ENCODE measurements at places on chromosomes 11 and 22. TPM values are rescaled to one million over a fixed set of nuclear protein-coding genes. Genes with fewer than 3 reads are reported as not detected.

The GLYAT gene
- not detected for total RNA-seq

The CHEK1 gene
- 42.2 TPM for total RNA-seq

The LMF2 gene
- 43.1 TPM for total RNA-seq

The CNTF gene
- total RNA-seq: 2.9 TPM

The OR56A1 gene
- not detected for total RNA-seq

The CHST1 gene
- total RNA-seq: 90.7 TPM

The RIMBP3C gene
- 0.19 TPM for total RNA-seq

The MFNG gene
- 170 TPM for total RNA-seq

The NTM gene
- 0.29 TPM for total RNA-seq

The H19 gene
- 28.1 TPM for total RNA-seq

The P2RX6 gene
- total RNA-seq: under 0.01 TPM

The ASPHD2 gene
- total RNA-seq: 4.2 TPM

The GAL3ST3 gene
- total RNA-seq: 0.65 TPM

The MOV10L1 gene
- 46.7 TPM for total RNA-seq

The TMEM151A gene
- total RNA-seq: not detected

The SLC35E4 gene
- 22.6 TPM for total RNA-seq

The CHRM4 gene
- total RNA-seq: not detected

The IMMP1L gene
- total RNA-seq: 9.8 TPM

The UPK3A gene
- total RNA-seq: not detected

The PKP3 gene
- 0.86 TPM for total RNA-seq

The TPST2 gene
- 63.7 TPM for total RNA-seq

The NEFH gene
- total RNA-seq: 0.86 TPM

The CD248 gene
- total RNA-seq: 0.19 TPM

The HTR3B gene
- not detected for total RNA-seq

The DLG2 gene
- total RNA-seq: 0.65 TPM

The TSSK2 gene
- total RNA-seq: not detected

The TRIM6 gene
- total RNA-seq: 2.1 TPM

The KBTBD4 gene
- 27.4 TPM for total RNA-seq

The SNAP29 gene
- 9.7 TPM for total RNA-seq

The LARGE1 gene
- total RNA-seq: 4.6 TPM

The DBX1 gene
- not detected for total RNA-seq

The APOL5 gene
- not detected for total RNA-seq

The SART1 gene
- total RNA-seq: 33.6 TPM

The MAJIN gene
- not detected for total RNA-seq

The MS4A8 gene
- total RNA-seq: not detected

The MS4A18 gene
- not detected for total RNA-seq

The CLCF1 gene
- total RNA-seq: 4.6 TPM

Measured in vein endothelial cell (primary cell).